GM18507 (cell line): ENCODE measurements at places on chromosomes 16 and 17.

GRCh38 chr16:74053312-74053711 is 243.3 kb upstream of the PSMD7 start:
- no peak for DNase-seq

DNA sequence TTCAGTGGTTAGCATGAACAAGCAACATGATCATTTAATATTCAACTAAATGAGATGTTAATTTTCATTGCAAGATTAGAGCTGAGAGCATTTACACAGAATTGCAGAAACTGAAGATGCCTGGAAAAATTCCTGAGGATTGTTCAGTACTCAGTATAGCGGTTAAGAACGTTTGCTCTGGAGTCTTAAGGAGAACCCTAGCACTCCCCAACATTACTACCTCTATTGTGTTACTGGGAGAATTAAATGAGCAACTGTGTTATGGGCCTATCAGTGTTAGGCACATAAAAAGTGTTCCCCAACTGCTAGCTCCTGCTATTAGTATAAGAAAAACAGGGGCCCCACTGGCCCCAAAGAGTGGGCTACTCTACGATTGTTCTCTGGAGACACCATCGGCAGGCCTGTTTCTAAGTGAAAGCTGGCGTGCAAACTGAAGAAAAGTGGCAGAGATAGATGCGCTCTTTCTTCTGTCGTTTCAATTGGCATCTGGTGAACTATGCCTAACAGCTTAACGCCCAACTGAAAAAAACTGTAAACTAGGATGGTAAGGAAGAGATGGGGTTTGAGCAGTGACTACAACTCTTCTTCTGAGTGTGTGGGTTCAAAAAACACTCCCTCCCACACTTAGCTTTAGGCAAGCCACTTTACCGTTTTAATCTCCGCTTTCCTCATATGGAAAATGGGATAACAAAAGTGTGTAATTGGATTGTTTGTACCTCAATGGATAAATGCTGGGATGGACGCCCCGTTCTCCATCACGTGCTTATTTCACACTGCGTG is 1.3 kb downstream of the CDR2 start:
- no peak for DNase-seq

- no peak for DNase-seq
These were observed 185.4 kb upstream of the CDH11 start for GRCh38 chr16:65307286-65307685.

DNA sequence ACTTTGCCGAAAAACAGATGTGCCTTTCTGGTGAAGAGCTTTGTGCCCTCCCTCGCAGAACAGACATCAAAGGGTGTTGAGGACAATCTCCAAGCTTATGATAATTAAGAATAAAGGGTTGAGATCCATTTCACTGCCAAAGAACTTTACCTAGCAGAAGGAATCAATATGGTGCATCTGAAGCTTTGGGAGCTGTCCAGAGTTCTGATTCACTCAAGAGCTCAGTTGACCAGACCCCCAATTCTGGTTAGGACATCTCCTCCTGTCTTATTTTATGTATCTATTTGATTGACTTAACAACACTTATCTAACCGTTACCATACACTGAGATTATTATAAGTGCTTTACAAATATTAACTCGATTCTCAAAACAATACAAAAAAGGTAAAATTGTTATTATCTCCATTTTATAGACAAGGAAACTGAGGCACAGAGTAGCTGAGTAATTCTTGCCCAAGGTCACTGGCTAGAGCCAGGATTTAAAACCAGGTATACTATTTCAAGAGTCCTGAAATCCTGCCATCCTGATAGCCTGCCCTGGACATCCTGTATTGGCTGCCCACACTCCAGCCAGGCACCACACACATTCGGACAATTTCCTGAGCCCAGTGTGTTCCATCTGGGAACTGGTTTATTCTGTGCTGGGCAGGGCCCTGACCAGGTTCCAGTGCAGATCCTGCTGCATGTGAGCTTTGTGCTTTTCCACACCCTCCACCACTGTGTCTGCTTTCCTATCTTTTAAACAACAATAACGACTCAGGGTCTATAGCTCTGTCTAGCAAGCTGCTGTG is 29.8 kb downstream of the PITPNM3 start:
- no peak for DNase-seq

GRCh38 chr16:53962041-53962440 is 258.1 kb downstream of the FTO start:
- DNase-seq, result no peak

DNA sequence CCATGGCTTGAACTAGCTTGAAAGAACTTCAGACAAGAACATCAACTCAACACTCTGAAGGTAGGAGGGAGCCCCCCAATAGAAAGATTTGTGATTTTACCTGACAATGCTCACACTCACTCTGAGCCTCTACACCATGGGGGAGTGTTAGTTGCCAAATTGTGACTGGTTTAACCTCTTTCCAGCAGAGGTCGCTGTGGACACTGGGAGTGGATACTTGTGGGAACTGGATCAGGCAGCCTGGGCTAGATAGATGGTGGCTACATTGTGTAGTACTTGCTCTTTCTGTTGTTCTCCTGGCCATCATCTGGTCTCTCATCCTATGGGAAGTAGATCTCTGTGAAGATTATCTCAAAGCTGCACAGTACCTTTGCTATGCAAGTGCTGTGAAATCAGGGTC is 2.9 kb downstream of the SMPD3 start:
- DNase-seq, result no peak

DNA sequence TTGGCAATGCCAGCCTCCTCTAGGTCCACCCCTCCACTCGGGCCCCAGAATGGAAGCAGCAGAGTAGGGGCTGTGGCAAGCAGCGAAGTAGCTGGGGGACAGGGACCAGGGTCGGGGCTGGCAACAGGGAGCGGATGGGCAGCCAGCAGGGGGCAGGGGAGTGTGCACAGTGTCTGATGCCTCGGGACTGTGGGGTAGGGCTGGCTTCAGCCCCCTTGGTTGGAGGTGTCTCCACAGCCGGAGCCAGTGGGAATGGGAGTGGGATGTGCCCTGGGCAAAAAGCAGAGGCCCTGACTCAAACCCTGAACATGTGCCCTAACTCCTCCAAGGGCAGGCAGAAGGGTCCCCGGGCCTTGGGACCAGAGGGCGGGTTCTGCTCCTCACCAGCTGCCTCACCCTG is 18.5 kb upstream of the ARHGAP27 start:
- no peak for DNase-seq

- no peak for DNase-seq
These were observed 12.1 kb downstream of the CYB561 start for GRCh38 chr17:63433746-63434591.

DNA sequence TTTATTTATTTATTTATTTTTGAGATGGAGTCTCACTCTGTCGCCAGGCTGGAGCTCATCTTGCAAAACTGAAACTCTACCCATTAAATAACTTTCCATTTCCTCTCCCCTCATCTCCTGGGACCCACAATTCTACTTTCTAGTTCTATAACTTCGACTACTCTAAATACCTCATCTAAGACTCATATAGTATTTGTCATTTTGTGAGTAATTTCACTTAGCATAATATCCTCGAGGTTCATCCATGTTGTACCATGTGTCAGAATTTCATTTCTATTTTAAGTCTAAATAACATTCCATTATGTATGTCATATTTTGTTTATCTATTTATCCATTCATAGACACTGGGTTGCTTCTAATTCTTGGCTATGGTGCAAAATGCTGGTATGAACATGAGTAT is 5.1 kb upstream of the NT5M start:
- no peak for DNase-seq
